IMR-90 (cell line): ENCODE measurements at places on chromosomes 1 and 21. TPM values are rescaled to one million over a fixed set of nuclear protein-coding genes. Genes with fewer than 3 reads are reported as not detected.

DNA sequence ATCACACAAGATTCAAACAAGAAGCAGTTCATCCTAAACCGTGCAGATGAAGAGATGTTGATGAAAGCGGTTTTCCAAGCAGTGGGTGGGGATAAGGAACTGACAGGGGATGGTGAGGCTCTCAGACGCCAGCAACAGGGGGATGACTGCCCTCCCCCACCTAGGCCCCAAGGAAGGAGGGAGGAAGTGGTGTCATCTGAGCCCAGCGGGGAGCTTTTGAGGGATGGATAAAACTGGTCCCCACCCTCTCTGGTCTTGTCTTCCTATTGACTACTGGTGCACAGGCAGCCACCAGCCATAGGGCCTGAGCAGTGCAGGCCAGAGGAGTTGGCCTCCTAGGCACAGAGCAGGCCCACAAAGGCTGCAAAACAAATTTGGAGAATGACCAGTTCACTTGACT, 175.5 kb downstream of the HUNK start:
- DNase-seq: no peak

The ACTA1 gene
- total RNA-seq: not detected in 2 replicates

GRCh38 chr21:17733209-17733608, 85.9 kb downstream of the C21orf91 start:
- no peak for DNase-seq

DNA sequence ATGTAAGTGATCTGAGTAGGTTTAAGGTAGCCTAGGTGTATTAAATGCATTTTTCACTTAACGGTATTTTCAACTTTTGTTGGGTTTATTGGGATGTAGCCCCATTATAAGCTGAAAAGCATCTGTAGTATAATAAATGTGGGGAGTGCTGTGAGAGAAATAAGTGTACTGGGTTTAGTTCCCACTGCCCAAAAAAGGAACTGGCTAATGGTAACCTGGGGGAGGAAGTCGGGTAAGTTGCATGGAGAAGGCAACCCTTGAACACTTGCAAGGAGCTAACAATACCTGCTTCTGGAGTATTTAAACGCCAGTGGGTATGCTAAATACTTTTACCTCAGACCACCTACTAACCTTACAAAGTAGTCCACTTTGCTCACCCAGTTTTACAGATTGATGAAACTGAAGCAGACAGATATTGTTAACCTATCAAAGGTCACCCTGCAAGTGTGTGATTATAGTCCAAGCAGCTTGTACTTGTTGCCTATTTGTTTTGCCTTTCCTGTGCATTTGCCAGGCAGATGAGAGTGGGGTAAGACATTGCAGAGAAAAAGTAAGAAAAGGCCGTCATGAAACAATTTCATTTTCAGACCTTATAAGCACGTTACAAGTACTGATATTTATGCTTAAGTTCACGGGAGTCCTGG, 7.6 kb upstream of the SHISA4 start:
- no peak for DNase-seq

- DNase-seq: no peak
Measured at GRCh38 chr1:106290805-106291501, 765.5 kb upstream of the PRMT6 start.

GRCh38 chr21:26761174-26761915, 83.9 kb downstream of the ADAMTS1 start:
- DNase-seq: no peak

GRCh38 chr1:108560189-108560873, 431 bp downstream of the EEIG2 start:
- DNase-seq: peak; percentile 16

The ITGB2 gene
- total RNA-seq: not detected in 2 replicates

DNA sequence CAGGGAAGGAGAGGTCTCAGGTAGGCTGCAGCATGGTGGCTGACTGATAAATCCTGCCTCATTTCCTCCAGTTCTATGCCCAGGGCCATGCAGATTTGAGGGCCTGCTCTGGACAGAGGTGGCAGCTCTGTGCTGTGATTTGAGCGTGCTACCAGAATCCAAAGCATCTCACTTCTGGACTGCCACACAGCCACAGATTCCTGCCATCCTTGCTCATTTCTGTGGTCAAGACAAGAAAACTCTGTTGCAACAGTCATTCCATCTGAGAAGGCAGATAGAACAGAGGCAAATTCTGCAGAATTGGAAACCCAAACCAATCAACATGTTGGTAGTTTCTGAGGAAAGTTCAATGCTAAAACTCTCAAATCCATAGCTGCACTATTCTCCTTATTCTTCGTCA, 102.8 kb upstream of the GALNT2 start:
- no peak for DNase-seq

- no peak for DNase-seq
Measured at GRCh38 chr1:26224606-26225005, 9.4 kb upstream of the CEP85 start.

The TRIM58 gene
- 0.54 and 1.1 TPM in 2 replicates for total RNA-seq

- no peak for DNase-seq
Measured at GRCh38 chr1:185291652-185292051, 25.4 kb downstream of the IVNS1ABP start.

- peak; percentile 89 for DNase-seq
Measured at GRCh38 chr1:97332716-97333115, 588.1 kb downstream of the DPYD start.

DNA sequence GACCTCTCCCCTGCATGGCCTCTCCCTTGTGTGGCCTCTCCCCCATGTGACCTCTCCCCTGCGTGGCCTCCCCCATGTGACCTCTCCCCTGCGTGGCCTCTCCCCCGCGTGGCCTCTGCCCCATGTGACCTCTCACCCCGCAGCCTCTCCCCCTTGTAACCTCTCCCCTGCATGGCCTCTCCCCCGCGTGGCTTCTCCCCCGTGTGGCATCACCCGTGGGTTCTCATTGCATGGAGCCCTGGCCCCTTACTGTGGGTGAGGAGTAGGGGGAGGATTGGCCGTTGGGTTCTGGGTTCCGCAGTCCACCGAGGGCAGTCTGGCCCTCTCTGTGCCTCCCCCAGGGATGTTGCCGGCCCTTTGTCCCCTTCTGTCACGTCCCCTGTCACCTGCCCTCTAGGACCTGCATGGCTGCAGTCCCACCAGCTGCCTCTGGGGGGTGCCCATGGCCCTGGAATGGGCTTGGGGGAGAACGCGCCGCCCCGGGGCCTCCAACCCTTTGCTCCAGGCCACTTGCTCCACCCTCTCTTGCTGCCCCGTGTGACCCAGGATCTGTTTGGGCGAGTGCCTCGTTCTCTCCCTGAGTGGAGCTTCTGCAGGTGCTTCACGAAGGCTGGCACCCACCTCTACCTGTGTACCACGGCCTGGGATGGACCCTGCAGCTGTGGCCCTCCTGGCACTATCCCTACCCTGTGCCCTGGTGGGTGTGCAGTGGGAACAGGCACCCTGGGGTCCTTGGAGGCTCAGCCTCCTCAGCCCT, 21.3 kb downstream of the RRP1 start:
- DNase-seq: peak; percentile 44

DNA sequence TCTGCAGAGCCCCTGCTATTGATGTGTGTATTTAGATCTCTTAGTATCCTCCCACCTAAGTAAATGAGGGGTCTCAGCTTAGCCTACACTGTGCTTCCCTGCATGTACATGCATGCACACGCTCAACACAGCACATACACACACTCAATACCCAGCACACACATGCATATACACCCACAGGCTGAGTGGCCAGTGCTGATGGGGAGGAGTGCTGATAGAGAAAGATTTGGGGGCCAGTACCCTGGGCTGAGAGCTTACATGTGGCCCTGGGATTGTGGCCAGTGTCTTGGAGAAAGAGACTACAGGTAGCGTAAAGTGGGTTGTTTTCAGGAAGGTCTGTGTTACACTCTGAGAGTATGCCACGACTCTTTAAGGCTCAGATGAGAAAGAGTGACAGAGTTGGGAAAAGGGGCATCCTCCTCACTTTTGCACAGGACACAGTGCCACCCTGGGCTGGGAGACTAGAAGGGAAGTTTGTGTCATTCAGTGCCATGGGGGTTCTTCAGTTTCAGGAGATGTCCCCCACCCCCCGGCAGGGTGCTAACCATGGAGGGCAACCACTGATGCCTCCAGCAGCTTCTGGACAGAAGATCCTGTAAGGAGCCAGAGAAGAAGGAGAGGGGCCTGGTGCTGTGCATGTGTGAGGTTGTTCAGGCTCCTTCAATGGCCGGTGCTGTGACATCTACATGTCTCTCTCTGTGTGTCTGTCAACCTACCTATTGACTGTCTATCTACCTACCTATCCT, 166.8 kb downstream of the RHOU start:
- no peak for DNase-seq

The TMEM183A gene
- 63.1 and 68.0 TPM in 2 replicates for total RNA-seq

The ASCL5 gene
- not detected in 2 replicates for total RNA-seq

GRCh38 chr1:36905941-36906340, 128.4 kb downstream of the GRIK3 start:
- no peak for DNase-seq

DNA sequence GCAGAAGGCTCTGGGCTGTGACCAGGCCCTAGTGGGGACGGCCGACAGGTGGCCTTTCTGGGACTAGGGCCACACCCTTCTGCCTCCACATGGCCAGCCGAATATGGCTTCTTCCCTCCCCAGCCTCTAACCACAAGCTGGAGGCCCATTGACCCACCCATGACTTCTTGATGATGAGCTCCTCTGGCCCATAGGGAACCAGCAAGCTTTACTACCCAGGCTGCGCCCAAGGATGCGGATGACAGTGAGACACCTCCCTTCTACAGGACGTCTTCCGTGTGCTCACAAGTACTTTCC, 41.0 kb downstream of the LDLRAD2 start:
- DNase-seq: no peak

DNA sequence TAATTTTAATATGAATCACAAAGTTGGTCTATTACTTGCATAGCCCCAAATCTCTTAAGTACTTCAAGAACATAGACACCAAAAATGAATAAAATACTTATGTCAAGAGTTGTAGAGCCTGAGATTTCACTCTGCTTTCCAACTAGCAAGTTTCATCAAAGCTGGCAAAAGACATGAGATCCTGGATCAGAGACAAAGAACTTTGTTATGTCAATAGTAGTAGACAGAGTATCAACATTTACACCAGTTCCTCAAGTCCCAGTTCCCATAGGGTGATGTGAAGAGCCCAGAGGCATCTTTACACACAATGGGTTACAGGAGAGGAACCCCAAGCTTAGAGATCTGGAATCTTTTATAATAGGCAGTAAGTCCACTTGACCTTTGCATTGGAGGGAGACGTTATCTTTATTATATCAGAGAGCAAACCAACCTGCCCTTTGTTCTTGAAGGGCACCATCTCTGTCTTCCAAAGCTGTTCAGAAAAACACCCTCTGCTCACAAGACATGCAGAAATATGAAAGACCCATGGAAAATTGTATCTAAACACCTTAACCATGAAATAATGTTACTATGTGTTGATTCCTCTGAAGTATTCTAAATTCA, 174.4 kb upstream of the GALNT2 start:
- no peak for DNase-seq

The SLC45A1 gene
- 0.72 and 0.83 TPM in 2 replicates for total RNA-seq

- no peak for DNase-seq
Measured at GRCh38 chr1:153934746-153935145, 11.8 kb downstream of the DENND4B start.

The TMEM240 gene
- total RNA-seq: 1.1 and 1.6 TPM in 2 replicates

The CHIA gene
- total RNA-seq: not detected in 2 replicates

The OR2L2 gene
- total RNA-seq: not detected in 2 replicates

The OR6Y1 gene
- total RNA-seq: not detected in 2 replicates

- DNase-seq: no peak
Measured at GRCh38 chr1:38014724-38015424, 2.3 kb downstream of the UTP11 start.

The XCL1 gene
- not detected in 2 replicates for total RNA-seq

The KIF21B gene
- total RNA-seq: 0.36 and 0.56 TPM in 2 replicates

DNA sequence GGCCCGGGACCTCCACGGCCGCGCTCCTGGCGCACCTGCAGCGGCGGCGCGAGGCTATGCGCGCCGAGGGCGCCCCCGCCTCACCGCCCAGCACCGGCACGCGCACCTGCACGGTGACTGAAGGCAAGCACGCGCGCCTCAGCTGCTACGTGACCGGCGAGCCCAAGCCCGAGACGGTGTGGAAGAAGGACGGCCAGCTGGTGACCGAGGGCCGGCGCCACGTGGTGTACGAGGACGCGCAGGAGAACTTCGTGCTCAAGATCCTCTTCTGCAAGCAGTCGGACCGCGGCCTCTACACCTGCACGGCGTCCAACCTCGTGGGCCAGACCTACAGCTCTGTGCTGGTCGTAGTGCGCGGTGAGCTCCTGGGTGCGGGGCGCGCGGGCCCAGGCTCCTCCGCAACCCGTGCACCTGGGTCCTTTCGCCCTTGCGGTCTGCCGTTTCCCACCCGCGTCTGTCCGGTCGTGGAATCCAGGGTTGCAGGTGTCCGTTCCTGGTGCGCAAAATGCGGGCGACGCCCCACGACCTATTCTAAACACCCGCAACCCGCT, 4.6 kb downstream of the OBSCN start:
- DNase-seq: no peak

DNA sequence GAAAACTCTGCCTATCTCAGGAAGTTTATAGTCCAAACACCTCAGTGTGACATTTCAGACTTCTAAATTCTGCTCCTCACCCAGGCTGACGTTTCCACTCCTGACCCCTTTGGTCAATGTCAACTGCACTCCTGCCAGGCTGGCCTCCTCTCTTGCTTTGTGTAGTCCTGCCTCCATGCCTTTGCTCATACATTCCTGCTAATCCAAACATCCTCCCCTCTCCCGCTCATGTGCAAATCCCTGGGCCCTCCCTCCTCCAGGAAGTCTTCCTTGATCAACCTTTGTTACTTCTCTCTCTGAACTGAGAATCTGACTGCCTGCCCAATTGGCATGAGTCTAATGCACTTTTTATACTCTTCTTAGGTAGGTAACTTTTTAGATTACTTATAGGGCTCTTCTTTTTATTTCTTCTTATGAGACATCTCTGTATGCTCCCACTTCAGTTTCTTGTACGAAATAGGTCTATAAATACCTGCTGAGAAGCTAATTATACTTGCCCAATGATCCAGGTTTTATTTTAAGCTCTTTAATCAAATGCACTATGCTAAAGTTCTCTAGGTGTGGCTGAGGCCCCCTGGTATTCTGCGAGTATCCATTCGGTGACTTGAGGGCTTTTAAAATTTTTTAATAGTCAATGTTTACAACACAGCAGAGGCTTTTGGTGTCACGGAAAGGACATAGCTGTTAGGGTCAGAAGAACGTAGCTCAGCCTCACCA, 128.1 kb downstream of the PLXNA2 start:
- DNase-seq: no peak

The GUCA2A gene
- total RNA-seq: not detected in 2 replicates

GRCh38 chr1:171488190-171488929, 3.0 kb downstream of the PRRC2C start:
- no peak for DNase-seq

DNA sequence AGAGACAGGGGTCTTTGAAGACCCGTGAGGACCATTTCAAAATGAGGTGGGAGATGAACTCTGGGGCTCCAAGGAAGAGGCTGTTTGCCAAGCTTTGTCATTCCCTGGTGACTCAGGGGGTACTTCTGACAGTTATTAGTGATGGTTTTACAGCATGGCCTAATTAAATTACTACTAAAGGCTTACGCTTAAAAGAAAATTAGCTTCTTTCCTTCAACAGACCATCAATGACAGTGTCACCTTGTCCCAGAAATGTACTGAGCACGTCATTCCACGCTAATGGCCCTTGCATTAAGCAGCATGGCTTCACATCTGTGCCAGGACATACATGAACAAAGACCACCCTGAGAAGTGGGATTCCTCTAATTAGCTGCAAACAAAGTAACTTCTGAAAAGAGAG, 5.1 kb upstream of the UTS2 start:
- no peak for DNase-seq

- DNase-seq: no peak
Measured at GRCh38 chr1:110594456-110595352, 11.5 kb downstream of the KCNA2 start.

The RAB42 gene
- total RNA-seq: 0.83 and 0.90 TPM in 2 replicates
